ENCODE measurements at places on chromosomes 3 and 15.
A peak's percentile ranks its signal among the peaks of the same experiment; 100 is the strongest.

DNA sequence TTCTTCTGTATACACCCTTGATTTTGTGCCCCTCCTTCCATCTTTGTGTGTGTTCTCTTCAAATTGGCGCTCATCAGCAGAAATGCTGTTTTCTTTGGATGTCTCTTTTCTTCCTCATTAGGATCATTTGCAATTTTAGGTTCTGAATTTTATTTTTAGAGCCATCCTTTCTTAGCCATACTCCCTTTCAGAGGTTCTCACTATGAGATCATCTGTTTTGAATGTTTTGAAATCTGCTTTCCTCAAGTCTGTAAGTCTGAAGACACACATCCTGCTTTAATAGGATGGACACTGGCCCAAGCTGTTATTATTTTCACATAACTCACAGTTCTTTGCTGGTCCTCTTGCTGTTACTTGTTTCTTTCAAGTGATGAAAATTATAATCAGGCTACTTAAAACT, 124.8 kb downstream of the BDH1 start:
- no peak for DNase-seq

DNA sequence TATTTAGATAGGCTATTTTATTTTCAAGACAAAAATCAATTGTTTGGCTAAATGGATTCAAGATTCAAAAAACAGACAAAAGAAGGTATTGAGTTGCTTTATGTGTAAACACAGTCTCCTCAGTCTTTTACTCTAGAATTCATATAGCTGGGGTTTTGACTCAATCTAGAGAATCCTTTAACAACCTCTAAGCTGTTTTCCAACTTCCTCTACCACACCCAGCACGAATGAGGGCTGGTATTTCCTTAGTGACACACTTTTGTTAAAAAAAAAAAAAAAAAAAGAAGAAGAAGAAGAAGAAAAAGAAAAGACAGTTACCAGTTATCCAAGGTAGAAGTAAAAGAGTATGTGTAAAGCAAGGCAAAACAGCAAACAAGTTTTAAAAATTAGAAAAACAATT, 732.8 kb upstream of the GOLIM4 start:
- no peak for DNase-seq

DNA sequence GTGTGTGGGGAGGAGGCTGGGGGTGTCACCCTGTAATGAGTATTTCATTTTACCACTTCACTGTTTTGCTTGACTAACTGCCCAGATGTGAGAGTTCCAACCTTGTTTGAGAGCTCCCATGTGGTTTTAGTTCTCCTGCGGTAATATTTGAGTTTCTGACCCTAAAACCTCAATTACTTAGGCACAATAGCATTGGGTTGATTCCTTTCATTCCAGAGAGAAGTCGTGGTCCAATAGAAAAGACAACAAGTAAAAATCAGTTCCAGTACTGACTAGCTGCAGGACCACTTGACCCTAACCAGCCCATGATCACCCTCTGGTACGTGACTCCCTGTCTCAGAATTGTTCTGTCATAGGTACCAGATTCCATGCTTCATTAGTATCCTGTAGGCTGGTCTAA, 630.4 kb downstream of the CADM2 start:
- DNase-seq = no peak

DNA sequence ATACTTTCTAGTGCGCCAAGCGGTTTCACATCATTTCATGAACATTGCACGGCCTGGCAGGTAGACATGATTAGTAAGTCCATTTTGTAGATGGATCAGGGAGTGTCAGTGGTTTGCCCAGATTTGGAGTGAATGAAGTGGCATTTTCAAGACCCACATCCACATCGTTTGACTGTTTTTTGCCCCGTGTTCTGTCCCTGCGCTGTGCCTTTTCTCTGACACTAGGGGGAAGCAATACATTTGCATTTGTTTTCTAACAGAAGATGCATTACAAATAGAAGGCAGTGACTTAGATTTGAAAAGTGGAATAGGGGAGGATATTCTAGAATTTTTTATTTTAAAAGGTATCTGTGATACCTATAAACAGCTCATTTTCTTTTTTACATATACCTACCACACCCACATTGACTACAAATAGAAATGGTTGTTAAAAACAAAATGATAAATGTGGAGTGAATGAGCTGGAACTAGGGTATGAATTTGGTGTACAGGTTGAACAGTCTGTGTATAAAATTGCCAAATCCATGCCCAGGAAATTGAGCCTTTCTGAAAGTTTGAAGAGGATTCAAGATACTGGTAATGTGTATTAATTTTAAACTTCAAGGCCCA, 98.0 kb downstream of the USP13 start:
- no peak for DNase-seq

DNA sequence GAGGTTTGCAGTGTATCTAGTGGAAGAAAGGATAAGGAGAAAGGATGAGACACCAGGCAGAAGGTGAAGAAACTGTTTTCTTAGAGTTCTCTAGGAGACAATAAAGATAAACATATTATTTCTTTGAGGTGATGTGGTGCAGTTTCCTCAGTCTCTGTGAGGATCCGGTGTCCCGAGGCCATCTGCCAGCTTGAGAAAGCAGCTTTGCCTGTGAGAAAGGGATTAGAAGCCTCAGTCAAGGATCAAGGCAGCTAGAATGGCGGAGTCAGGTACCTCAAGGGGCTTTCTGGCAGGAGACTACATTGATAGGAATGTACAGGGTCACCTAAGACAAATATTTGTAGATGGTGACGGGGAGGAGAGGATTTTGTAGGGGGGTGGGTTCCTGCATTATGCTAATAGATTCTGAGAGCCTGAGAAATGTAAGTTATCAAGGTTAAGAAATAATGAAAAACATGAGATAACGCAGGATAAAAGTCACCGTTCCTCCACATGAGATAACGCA, 103.9 kb upstream of the MB21D2 start:
- no peak for DNase-seq

DNA sequence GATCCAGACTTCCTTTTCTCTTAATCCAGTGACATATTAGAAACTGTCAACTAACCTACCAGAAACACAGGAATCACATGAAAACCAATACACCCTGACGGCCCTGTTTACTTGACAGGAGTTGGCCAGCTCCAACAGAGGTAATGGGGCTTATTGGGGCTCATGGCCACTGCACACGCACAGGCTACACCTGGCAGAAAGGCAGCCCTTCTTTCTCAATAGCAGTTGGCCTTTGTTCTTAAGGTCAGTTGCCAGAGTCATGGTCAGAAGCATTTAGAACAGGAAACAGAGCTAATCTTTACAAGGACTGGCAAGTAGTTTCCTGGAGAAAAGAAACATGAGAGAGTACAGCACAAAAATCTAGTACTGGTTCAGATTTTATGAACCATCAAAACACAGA, 181.8 kb downstream of the MAGI1 start:
- no peak for DNase-seq

GRCh38 chr3:67335813-67336212, 318.6 kb downstream of the SUCLG2 start:
- DNase-seq = no peak

DNA sequence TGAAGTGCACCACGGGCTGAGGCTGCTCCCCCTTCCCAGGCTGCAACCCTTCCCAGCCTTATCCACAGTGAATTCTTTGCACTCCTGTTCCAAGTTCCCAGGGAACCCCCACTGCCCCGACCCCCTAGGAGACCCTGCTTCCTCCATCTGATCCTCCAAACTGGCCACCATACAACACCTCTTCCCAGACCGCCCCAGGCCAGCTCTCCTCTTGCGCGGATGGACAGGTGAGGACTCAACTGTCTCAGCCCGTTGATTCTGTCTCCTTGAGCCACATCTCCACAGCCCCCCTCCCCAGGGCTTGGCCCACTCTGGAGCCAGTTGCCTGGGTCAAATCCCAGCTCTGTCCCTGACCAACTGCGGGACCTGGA, 21.7 kb downstream of the GRIP2 start:
- no peak for DNase-seq

DNA sequence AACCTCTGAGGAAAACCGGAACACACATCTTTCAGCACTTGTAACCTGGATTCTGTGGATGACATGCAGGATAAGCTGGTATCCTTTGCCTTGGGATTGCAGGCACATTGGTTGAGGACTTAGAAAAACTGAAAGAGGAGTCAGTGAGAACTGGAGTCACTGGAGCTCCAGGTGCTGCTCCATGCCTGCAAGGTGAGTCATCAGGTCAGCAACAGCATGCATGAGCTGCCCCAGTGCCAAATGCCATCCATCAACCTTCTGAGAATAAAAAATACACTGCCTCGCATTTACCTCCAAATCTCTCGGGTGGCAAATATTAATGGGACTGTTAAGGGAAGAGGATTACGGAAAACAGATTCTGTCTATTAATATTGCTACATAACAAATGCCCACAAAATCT, 729.1 kb downstream of the NTRK3 start:
- no peak for DNase-seq

DNA sequence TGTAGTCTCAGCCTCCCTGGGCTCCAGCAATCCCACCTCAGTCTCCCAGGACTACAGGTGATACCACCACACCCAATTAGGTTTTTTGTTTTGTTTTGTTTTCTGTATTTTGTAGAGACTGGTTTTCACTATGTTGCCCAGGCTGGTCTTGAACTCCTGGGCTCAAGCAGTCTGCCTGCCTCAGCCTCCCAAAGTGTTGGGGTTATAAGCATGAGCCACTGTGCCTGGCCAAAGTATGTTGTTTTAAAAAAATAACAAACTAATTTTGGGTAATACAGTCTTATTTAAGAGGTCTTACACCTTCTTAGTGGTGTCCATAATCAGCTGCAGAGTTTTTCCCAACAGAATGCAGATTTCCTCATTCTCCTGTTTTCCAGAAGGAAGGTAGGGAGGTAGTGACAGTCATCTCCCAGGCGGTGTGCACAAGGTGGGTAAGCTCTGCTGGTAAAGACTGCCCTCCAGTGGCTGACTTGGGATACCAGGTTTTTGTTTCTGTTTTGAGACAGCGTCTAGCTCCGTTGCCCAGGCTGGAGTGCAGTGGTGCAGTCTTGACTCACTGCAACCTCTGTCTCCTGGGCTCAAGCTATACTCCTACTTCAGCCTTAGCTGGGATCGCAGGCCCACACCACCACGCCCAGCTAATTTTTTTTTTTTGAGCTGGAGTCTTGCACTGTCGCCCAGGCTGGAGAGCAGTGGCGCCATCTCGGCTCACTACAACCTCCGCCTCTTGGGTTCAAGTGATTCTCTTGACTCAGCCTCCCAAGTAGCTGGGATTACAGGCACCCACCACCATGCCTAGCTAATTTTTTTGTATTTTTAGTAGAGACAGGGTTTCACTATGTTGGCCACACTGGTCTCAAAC, 58.4 kb downstream of the MAP6D1 start:
- peak; percentile 43 for DNase-seq

- no peak for DNase-seq
Observed at GRCh38 chr15:66855041-66855440, 153.0 kb downstream of the SMAD6 start.

DNA sequence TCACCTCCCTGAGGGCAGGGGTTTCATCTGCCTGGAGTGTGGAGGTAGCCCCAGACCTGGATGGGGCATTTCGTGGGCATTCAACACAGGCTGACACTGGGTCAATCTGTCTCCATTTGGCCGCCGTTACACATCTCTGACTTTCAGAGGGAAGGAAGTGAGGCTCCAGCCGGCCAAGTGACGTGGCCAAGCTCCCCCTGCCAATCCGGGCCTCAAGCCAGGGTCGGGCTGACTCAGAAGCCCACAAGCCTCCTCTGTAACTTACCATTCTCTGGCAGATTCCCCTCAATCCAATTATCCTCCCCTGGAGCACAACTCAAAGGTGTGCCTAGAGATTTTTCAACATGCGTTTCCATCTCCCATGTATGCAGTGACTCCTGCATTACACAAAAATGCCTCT, 227.6 kb downstream of the KLF13 start:
- DNase-seq = no peak

- no peak for DNase-seq
Observed at GRCh38 chr3:1252061-1252430, 159.2 kb downstream of the CNTN6 start.

- DNase-seq = no peak
Observed at GRCh38 chr3:184117636-184118035, 17.5 kb upstream of the EIF2B5 start.

DNA sequence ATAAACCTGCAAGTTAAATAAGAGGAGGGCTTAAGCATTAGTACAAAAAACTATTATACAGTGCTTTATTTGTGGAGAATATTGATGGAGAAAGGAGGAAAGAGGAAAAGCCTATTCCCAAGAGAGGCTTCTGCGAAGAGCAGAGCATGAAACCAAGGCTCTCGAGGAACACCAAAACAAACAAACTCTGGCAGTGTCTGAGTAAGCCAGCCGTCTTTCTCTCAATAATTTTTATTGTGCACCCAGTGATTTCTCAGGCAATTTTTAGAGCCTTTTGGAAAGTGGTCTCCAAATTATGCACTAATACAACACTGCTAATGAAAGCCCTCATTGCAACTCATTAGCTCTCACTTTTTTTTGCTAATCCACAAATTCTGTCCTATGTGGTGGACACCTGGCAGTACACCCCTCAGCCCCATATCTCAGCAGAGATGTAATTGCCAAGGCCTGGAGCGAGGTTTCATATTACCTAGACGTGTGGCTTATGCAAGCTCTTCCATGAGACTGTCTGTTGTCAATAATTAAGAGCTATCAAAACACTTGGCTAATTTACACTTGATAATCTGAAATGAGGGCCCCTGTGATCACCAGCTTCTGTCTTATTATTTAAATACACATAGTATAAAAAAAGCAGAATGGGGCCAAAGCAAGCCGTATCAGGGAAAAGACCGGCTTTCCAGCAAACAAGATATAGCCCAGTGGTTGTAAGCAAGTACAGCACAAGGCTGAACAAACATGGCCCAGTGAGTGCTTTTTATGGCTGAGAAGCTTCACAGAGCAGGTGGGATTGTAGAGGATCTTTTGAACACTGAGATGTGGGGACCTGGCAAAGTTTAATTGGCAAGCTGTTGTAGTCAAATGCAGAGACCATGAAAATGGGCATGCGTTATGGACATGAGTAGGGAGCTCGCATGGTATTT, 216.9 kb downstream of the ROBO2 start:
- no peak for DNase-seq

- DNase-seq = no peak
Observed at GRCh38 chr3:105499961-105500360, 133.3 kb downstream of the ALCAM start.

DNA sequence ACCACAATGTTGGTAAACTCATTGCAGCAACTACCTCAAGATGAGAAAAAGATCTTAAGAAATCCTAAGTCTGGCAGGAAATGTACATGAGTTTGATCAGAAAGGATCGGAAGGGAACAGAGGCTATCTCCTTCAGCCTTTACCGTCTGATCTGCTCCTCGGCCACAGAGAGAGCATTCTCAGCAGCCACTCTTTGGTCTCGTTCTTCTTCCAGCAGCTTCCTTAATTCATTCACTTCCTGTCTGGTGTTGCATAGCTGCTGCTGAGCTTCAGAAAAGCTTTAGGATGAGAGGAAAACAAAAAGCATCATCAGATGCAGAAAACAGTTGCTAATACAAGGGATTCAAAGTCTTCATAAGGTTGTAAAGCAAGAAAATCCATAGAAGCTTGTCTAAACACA, 6.6 kb upstream of the HCLS1 start:
- DNase-seq = no peak

DNA sequence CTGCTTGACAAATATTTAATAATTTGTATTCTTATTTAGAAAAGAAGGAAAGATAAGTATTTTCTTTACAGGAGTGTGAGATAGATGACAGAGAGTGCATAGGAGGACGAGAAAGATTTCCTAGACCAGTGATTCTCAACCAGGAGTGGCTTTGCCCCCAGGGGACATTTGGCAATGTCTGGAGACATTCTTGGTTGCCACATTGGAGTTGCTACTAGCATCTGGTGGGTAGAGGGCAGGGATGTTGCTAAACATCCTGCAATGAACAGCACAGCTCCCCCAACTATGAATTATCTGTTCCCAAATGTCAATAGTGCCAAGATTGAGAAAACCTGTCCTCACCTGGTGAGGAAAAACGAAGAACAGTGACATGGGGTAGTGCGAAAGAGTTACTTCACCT, 30.8 kb upstream of the MINAR1 start:
- DNase-seq = no peak

Measured in activated CD8-positive, alpha-beta memory T cell treated with anti-CD3 and anti-CD28 coated beads for 1 hour (primary cell).